CD8-positive, alpha-beta memory T cell (primary cell): ENCODE measurements at places on chromosomes 2 and 18. TPM values are rescaled to one million over a fixed set of nuclear protein-coding genes. Genes with fewer than 3 reads are reported as not detected.

The CD8A gene
- 359 TPM for total RNA-seq

- no peak overlapping the region for H3K4me3 ChIP-seq
- DNase-seq = no peak
These were observed 291.1 kb downstream of the SLC8A1 start for GRCh38 chr2:40160751-40161218.

- peaks cover 3% of the 10 kb centered on the region for H3K4me1 ChIP-seq
- H3K36me3 ChIP-seq = no peaks in the 10 kb centered on the region
- no peak for DNase-seq
These were observed 38.6 kb upstream of the PLB1 start for GRCh38 chr2:28457237-28457636.

DNA sequence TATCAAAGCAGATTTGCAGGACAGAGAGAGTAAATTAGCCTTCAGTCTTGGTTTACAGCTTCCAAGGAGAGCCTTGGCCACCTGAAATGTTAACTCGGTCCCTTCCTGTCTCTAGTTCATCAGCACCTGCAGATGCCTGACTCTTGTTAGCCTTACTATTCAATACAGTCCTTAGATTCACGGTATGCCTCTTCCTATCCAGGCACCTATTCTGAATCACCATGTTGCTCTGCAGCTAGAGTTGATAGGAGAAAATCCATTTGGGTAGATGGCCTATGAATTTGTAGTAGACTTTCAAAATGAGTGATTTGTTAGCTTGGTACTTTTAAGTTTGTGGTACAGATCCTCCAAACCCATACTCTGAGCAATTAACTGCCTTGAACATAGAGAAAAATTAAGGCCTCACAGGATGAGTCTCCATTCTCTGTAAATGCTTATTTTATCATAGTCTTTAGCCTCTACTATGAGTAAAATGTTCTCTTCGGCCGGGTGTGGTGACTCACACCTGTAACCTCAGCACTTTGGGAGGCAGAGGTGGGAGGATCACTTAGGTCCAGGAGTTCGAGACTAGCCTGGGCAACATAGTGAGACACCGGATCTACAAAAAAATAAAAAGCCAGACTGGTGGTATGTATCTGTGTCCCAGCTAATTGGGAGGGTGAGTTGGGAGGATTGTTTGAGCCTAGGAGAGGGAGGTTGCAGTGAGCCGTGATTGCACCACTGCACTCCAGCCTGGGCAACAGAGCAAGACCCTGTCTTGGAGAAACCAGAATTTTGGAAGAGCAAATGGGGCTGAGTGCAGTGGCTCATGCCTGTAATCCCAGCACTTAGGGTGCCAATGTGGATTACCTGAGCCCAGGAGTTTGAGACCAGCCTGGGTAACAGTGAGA lies 32.9 kb downstream of the PTCD3 start:
- peaks cover 52% of the 10 kb centered on the region for H3K36me3 ChIP-seq
- no peak overlapping the region for H3K27ac ChIP-seq
- no peaks in the 10 kb centered on the region for H3K4me1 ChIP-seq
- DNase-seq = no peak
- H3K27me3 ChIP-seq = no peaks in the 10 kb centered on the region
- H3K4me3 ChIP-seq = no peak overlapping the region

GRCh38 chr18:11995445-11996189 lies 14.3 kb downstream of the IMPA2 start:
- peaks cover 4% of the 10 kb centered on the region for H3K4me1 ChIP-seq
- H3K36me3 ChIP-seq = no peaks in the 10 kb centered on the region
- no peak overlapping the region for H3K27ac ChIP-seq

DNA sequence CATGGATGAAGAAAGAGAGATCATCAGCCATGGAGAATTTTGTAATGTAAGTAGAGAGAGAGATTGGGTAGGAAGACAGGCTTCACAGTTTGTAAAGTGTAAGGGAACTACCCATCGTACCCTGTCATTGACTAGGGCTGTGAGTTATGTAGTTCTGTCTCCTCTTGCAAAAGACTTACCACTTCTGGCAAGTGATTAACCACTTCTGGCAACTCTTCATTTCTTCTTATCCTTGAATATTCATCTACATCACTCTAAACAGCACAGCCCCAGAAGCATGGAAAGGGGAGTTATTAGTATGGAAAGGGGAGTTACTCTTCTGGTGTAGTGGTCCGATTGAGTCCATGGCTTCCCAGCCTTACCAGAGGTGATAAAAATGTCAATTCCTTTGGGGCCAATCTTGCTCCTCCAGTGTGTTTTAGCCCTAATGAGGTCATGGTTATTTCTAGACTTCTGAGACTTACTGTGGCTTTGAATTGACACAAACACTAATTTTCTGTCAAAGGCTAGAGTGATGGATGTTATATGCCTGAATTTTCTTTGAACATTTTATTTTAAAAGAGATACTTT lies 52.0 kb downstream of the STAT1 start:
- H3K36me3 ChIP-seq = peaks cover 22% of the 10 kb centered on the region
- H3K27me3 ChIP-seq = no peaks in the 10 kb centered on the region
- DNase-seq = no peak
- no peak overlapping the region for H3K4me3 ChIP-seq

The SERPINE2 gene
- 6.4 TPM for total RNA-seq

The ATP6V1B1 gene
- total RNA-seq = not detected

The PMAIP1 gene
- 82.8 TPM for total RNA-seq
